ENCODE measurements at places on chromosomes 1 and 21.

DNA sequence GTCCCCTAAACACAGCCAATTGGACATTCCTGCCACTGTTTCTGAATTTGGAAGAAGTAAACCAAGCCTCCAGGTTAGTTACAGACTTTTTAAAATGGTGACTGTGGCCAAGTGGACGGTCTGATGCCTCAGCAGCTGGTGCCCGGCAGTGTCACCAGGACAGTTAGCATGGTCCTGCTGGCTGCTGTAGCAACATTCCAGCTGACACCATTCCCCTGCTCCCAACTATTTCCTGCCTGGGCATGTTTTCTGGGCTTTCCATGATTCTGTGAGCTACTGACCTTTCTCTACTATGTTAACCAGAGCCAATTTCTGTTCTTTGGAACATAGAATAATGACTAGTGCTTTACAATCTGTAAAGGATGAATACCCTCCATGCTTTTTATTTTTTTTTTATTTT is 95.0 kb downstream of the TLR5 start:
- no peak for DNase-seq

- DNase-seq: no peak
Observed at GRCh38 chr21:19489930-19490329, 1086.3 kb upstream of the TMPRSS15 start.

DNA sequence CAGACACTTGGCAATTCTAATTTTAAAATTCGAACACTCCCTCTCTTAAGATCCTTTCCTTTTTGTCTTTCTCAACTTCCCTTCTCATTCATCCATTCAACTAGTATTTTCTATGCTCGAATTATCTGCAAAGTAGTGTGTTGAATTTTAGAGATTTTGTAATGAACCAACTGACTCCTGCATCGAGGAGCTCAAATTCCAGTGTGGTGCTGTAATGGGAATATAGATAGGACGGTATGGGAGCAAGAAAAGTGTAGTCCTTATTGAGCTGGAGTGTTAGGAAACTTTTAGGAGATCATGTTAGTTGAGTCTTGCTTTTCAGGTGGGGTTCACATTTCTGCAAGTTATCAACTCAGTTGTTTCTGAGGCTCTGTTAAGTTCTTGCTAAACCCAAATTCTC is 897.5 kb downstream of the TTLL7 start:
- no peak for DNase-seq

DNA sequence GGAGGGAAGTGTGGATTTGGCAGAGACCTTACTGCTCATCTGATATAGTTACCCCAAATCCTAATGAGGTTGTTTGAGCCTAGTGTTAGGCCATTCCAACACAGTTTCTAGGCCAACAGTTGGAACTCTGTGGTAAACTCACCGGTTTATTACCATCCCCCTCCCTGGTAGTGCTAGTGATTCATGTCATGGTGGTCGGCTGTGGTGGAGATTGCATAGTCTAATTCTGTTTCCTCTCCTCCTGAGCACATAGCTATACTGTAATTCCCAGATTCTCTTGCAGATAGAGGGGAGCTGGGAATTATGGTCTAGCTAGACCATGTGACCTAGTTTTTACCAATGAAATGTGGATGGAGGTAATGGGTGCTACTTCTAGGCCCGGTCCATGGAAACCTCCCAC is 123.7 kb upstream of the KIF26B start:
- DNase-seq: no peak

DNA sequence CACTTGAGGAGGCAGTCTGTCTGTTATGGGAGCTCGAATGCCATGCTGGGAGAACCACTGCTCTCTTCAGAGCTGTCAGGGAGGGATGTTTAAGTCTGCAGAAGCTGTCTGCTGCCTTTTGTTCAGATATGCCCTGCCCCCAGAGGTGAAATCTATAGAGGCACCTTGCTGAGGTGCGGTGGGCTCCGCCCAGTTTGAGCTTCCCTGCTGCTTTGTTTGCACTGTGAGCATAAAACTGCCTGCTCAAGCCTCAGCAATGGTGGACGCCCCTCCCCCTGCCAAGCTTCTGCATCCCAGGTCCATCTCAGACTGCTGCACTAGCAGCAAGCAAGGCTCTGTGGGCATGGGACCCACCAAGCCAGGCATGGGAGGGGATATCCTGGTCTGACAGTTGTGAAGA is 247.5 kb downstream of the LMX1A start:
- no peak for DNase-seq

GRCh38 chr1:7387053-7387927 is 383.8 kb upstream of the VAMP3 start:
- DNase-seq: no peak

GRCh38 chr1:212438831-212439237 is 6.1 kb downstream of the NENF start:
- DNase-seq: no peak

DNA sequence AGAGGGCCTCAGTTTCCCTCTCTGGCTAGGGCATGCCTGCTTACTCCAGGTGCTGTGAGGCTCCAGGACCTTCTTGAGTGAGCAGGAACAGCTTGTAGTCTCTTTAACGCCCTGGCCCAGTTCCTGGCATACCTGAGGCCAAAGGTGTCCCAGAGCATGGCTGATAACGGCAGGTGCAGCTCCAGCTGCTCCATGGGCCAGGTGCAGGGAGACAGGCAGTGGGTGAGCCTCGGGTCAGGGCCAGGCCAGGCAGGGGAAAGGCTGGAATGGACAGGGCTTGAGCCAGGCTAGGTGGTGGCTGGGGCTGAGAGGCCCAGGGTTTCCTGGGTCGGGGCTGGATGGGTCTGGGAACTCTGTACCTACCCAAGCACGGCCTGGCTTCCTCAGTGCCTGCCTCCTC is 18.3 kb downstream of the EDN2 start:
- no peak for DNase-seq

DNA sequence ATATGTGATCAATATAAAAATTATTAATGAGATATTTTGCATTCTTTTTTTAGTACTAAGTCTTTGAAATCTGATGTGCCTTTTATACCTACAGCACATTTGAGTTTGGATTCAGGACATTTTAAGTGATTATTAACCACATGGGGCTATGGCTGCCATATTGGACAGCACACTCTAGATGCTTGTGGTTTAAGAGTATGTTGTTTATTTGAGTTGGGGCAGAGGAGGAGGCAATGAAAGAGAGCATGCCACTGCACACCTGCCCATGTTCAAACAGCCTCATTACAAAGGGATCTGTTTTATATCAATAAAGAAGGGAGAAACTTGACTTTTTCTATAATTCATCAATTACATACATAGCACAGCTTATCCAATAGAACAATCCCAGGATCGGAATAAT is 99.4 kb upstream of the EDEM3 start:
- DNase-seq: no peak

GRCh38 chr1:236425031-236425663 is 31.1 kb downstream of the EDARADD start:
- DNase-seq: no peak

GRCh38 chr1:30777904-30778153 is 20.3 kb upstream of the LAPTM5 start:
- DNase-seq: no peak

DNA sequence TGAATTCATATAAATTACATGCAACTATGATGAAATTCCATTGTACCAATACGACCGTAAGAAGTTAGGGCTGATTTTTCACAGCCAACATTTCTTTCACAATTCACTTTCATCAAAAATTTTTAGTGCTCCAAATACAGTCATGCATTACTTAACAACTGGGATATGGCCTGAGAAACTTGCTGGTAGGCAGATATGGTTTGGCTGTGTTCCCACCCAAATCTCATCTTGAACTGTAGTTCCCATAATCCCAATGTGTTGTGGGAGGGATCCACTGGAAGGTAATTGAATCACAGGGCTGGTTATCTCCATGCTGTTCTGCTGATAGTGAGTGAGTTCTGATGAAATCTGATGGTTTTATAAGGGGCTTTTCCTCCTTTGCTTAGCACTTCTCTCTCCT is 244.4 kb downstream of the AKT3 start:
- DNase-seq: no peak

GRCh38 chr1:248009681-248010080 is 3.8 kb upstream of the OR2L5 start:
- DNase-seq: no peak

- DNase-seq: no peak
Observed at GRCh38 chr1:165057956-165058355, 298.6 kb downstream of the LMX1A start.

- DNase-seq: no peak
Observed at GRCh38 chr21:45584786-45585185, 42.5 kb upstream of the SLC19A1 start.

DNA sequence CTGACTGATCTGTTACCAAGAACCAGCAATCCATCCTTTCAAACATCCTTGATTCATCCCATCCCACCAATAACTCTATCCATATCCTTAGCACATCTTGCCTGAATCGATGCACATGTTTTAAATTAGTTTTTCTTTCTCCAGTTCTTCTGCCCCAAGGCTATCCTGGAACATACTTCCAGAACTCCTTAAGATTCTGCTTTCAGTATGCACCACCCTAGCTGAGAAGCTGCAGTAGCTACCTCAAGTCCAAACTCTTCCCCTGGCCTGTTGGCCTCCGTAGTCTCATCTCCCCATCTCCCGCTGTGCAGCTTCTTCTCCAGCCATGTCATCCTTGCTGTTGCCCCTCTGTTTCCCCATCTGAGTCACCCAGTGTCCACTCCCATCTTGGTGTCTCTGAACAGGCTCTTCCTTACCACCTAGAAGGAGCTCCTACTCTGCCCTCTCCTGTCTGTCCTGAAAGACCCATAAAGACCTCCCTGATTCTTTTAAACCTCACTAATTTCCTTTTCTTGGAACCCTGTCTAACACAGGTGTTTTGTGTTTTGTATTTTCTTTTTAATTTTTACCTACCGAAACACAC is 108.0 kb downstream of the SGIP1 start:
- no peak for DNase-seq

DNA sequence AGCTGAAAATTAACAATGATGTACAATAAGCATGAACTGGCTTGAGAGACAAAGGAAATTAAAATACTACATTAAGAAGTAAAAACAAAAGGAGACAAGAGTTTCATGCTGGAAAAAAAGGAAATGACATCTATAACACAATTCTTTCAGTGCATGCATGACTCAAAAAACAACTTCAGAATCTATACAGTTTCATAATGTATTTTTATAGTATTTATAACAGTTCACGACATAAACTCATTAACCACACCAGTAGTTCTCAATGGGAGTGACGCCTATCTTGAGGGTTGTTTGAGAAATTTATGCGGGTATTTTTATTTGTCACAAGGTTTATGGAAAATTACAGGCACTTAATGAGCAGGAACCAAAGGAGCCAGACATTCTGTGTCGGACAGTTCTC is 168.5 kb downstream of the SMYD3 start:
- no peak for DNase-seq

DNA sequence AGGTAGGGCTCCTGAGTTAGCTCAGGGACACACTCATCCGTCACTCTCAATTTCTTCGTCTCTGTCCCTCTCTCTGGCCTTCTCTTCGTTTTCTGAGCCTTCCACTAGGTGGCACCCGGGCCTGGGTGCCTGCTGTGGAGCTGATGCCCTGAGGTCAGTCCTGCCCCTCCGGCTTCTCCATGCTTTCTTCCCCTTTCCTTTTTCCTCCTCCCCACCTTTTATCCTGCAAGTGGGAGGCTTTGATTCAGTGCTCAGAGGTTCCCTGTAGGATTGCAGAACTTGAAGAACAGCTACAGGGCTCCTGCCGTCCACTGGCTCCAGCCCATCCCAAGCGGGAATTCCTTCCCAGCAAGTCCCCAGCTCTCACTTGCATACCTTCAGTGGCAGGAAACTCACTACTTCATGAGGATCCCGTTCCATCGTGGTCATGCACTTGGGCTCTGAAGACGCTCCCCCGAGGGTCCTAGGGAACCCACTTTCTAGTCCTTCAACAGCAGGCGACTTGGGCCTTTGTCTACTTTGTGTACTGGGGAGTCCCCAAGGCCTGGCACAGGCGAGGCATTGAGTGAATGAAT is 45.6 kb downstream of the SRRM1 start:
- peak; percentile 33 for DNase-seq

GRCh38 chr21:26539566-26539965 is 33.5 kb downstream of the CYYR1 start:
- no peak for DNase-seq

DNA sequence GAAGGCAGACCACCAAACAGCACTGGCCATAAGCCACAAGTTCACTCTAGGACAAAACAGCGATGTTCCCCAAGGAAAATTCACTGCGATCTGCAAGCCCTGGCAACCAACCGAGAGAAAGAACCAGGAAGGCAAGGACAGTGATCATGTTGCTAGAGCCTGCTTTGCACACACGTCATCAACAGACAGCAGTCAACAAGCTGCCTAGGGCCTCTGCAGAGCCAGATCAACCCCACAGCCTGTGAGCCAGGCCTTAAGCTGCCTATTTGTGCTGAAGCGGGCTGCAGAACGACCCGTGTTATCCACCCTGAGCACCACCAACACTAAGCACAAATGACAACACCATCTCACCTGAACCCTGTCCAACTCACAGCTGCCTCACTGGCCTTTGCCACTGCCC is 6.2 kb upstream of the YRDC start:
- DNase-seq: no peak

DNA sequence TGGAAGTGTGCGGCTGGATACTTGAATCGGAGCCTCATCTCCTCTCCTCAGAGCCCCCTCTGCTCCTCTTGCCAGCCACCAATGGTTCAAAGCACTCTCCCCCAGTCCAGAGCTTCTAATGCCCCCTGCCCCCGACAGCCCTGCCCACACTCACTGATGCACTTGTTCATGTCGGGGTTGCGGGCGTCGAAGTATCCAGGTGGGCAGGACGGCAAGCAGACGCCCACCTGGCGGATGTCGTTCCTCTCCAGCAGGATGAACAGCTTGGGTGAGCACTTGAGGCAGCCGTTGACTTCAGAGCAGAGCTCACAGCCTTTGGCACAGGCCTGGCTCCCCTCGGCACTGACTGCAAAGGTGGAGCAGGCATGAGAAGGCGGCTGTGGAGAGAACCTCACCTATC is 18.4 kb downstream of the RSPO1 start:
- no peak for DNase-seq

DNA sequence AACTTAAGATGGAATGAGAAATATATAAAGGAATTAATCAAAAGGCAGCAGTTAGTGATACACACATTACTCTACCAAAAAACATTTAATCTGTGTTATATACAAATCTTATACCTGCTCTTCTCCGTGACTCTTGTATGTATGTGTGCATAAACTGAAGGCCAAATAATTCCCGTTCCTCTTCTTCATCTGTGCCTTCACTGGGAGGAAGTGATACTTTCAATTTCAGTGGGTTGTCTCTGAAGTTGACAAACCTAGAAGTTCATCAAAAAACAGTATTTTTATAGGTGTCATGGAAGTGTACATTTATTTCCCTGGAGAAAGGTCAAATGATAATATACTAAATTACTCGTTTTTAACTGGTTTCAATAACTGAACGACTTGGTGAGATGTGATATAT is 19.3 kb downstream of the TRMT13 start:
- DNase-seq: no peak

- no peak for DNase-seq
Observed at GRCh38 chr1:173193639-173194038, 13.5 kb downstream of the TNFSF4 start.

DNA sequence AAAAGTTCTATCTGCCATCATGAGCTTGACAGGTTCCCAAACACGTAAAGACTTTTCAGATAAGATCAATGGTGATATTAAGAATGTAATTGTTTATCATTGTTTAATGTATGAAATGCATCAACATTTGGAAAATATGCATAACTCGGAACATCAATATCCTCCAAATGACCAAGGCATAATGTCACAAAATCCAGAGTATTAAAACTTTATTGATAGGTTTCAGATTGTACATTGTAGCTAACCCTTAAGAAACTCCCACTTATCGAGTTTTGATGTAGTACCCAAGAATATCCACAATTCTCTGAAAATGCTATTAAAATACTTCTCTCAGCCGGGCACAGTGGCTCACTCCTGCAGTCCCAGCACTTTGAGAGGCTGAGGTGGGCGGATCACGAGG is 12.1 kb upstream of the TNNI1 start:
- no peak for DNase-seq
